ENCODE measurements at places on chromosomes 1 and 21.

GRCh38 chr1:100721526-100722207 lies 2.1 kb downstream of the VCAM1 start:
- no peak for DNase-seq

DNA sequence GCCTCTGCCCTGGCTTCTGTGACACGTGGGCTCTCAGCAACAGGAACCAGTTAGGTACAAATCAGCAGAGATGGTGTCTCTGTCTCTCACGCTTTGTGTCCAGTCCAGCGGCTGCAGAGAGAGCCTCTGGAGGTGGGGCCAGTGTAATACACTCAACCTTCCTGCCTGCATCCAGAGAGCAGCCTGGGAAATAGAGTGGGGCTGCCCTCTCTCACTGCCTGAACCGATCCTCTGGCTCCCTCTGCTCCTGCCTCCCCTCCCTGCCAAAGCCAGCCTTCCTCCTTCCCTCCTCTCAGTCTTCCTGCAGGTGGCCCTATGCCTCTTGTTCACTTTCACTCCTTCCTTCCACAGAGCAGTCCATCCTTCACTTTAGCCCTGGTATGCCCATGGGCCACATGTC lies at the start of gene ZNF648:
Gene ZNF648 (minus strand): TSS at position 119 of the 400 bp plus-strand sequence. CDS start 3,702 bp downstream, outside the sequence.
- DNase-seq: no peak

DNA sequence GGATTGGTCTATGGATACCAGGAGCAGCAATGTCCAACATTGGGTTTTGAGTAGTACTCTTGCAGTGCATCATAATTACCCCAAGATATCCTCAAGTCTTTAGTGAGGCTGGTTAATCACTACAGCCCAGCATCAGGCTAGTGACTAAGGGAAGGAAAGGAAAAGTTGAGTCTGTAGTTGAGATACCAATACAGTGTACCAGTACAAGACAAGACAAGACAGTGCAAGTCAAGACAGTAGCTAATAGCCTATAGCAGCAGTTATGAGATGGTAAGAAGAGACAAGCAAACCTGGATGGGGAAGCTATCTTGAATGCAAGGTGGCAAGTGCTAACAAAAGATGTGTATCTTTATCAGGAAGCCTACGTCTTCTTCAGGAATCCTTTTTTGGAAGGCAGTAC lies 13.3 kb upstream of the GNG12 start:
- no peak for DNase-seq

DNA sequence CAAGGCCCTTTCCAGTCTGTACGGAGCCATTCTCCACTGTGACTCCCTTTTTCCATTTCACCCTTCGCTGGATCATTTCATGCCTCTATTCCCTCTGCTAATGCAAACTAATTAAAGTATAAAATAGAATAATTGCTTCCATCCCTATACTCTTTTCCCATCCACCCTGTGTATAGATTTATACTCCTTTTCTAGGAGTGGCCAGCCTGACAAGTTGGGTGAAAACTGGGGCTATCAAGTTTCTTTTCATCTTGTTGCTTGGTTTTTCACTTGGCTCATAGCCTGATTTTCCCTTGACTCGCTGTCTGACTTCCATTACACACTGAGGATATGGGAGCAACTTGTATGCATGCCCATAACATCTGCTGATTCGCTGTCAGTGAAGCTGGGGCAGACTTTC lies 107.0 kb downstream of the PLXNA2 start:
- DNase-seq: no peak

GRCh38 chr1:93904228-93904627 lies 5.0 kb downstream of the GCLM start:
- peak; percentile 57 for DNase-seq

DNA sequence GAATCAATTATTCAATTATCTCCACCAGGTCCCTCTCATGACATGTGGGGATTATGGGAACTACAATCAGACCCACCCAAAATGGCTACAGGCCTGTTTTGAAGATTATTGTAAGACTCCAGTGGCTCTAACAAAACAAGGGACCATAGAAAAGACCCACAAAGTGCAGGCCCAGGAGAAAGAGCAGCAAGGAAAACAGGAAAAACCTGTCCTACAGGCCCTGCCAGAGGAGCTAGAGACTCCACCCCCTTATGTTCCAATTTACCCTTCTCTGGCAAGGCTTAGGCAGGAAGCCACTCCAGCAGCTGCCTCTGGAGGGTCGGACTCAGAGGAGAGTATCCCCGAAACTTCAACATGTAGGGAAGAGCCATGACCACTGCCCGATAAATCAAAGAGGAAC lies 96.5 kb downstream of the LIPI start:
- DNase-seq: no peak

GRCh38 chr21:43754948-43755781 lies 20.9 kb downstream of the CSTB start:
- DNase-seq: no peak

DNA sequence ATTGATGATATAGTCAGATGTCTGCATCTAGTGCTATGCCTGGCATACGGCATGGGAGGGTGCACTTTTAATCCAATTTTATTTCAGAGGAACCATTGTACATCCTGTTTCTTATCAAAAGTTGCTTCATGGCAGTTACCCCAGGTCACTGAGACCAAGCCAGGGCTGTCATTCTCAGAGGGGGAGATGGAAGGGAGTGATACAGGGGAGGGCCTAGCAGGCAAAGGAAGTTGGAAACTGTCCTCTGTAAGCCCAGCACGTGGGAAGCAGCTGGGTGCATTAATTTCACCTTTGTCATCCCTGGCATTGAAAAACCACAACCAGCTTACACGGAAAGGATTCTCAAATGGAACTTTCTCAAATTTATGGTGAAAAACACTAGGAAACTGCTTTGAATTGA lies 458.7 kb upstream of the ADAMTS5 start:
- DNase-seq: no peak

DNA sequence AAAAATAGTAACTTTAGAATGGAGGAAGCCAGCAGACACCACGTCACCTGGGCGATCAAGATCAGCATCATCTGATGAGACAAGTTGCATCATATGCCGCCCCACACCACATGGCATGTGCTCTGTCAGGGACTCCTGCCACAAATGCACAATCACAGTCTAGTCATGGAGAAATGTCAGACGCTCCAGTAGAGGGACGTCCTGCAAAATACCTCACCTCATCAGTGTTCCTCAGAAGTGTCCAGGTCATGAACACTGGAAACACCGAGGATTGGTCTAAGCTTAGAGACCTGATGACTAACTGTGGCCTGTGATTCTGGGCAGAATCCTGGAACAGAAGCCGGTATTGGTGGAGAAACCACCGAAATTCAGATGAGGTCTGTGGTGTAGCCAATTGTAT lies 14.3 kb downstream of the ADARB1 start:
- DNase-seq: no peak

- no peak for DNase-seq
Measured at GRCh38 chr1:185215911-185216310, 58.9 kb downstream of the SWT1 start.

DNA sequence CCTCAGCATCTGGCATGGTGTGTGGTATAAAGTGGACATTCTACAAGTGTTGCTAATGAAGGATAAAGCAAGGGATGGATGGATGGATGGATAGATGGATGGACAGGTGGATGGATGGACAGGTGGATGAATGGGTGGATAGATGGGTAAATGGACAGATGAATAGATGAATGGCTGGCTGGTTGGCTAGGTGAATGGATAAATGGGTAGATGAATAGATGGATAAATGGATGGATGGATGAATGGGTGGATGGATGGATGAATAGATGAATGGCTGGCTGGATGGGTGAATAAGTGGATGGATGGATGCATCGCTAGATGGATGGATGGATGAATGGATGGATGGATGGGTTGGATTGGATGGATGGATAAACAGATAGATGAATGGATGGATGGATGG lies 66.2 kb downstream of the SUSD4 start:
- no peak for DNase-seq

- DNase-seq: no peak
Measured at GRCh38 chr1:54047384-54048305, 5.4 kb downstream of the TMEM59 start.

GRCh38 chr1:246121533-246121932 lies 385.5 kb downstream of the SMYD3 start:
- no peak for DNase-seq

- DNase-seq: no peak
Measured at GRCh38 chr1:22804406-22804805, 93.8 kb downstream of the EPHB2 start.

- no peak for DNase-seq
Measured at GRCh38 chr1:202255343-202255742, 61.7 kb downstream of the LGR6 start.

GRCh38 chr1:81775510-81775909 lies 25.2 kb upstream of the ADGRL2 start:
- no peak for DNase-seq

- no peak for DNase-seq
Measured at GRCh38 chr1:89640440-89640839, 7.5 kb downstream of the LRRC8C start.

GRCh38 chr1:57461405-57461804 lies 37.5 kb upstream of the DAB1 start:
- DNase-seq: no peak

DNA sequence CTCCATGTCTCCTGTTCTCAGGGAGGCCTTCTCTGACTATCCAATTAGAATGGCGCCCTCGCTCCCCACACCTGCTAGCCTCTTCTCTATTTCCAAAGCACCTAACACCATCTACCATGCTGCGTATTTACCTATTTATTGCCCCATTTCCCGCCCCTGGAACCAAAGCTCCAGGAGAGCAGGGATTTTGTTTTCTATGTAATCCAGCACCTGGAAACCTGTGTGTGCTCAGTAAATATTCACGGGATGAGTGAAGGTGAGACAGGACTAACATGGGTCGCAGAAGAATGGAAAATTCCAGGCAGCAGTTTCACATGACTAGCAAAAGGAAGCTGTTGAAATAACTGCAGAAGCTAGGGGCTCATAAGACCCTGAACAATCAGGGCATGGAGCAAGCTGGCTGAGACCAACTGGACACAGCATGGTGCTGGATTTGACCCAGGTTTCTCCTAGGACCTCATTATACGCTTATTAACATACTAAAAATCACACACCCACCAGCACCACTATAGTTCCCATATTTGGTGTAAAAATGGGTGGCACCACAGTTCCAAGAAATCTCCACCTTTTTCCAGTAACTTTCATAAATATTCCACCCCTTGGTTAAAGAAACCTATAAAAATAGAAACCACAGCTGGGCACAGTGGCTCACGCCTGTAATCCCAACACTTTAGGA lies 15.1 kb upstream of the TENT5B start:
- DNase-seq: no peak

- DNase-seq: no peak
Measured at GRCh38 chr1:213884942-213885341, 102.8 kb upstream of the PROX1 start.

- DNase-seq: no peak
Measured at GRCh38 chr1:217214551-217214950, 416.3 kb downstream of the GPATCH2 start.

GRCh38 chr1:156213644-156213966 lies 798 bp downstream of the PMF1 start:
- no peak for DNase-seq

GRCh38 chr21:42682661-42683210 lies 29.3 kb downstream of the PDE9A start:
- no peak for DNase-seq

DNA sequence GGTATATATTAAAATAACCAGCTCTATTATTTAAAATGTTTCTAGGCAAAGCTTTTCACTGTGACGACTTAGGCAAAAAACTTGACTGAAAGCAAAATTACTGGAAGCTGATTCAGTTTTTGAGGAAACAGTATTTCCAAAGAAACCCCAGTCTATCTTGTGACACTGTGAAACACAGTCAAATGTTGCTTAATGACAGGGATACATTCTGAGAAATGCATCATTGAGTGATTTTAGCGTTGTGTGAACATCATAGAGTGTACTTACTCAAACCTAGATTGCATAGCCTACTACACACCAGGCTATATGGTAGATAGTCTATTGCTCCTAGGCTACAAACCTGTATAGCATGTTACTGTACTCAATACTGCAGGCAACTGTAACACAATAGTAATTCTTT lies 116.9 kb upstream of the KCNK1 start:
- peak; percentile 23 for DNase-seq

DNA sequence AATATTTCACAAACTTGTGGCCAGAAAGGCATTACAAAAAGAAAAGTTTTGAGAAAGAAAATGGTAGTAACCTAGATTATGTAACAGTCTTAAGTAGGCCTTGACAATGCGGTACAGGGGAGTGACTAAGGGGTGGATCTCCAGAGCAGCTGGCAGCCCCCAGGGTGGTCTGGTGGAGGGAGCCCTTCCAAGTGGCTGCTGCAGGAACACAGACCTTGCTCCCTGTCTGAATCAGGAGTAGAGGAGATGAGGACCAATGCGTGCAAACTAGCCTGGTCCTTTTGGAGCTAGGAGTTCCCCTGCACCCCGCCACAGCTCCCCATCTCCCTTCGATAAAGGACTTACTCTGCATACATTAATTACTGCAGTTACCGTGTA lies 189.0 kb downstream of the NFIA start:
- DNase-seq: no peak

DNA sequence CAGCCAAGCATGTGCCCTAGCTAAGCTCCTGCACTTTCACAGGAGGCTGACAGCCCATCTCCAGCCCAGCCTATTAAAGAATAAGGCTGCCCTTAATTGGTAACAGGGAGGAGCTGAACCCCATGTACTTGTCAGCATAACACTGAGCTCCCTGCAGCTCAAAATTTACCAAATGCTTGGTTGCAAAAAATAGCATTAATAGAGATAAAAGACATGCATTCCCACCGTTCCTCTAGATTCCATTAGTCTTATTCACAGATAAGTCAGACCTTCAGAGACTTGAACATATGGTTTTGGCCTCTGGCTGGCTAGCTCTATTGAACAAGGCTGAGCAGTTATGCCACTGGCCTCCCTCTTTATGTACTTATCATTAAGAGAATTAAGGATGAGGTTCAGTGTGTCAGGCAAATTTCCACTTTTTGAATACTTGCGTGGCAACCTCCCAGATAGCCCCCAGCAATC lies 29.2 kb downstream of the OLFML3 start:
- no peak for DNase-seq

DNA sequence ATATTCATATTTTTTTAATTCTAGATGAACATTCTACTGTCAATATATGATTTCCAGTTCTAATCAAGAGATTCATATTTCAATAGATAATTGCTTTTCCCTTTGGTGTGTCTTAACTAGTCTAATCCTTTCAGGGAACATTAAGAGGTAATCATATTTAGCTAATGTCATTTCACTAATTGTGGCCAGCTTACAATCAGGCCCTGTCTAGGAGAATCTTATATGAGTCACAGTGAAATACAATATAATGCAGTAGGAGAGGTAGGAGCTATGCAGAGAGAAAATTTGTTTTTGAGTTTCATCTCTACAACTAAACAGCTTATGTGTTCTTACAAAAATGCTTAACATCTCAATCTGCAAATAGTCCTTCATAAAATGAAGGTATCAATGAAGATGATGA lies 85.9 kb downstream of the DPYD start:
- DNase-seq: no peak

Data from suppressor macrophage (primary cell).